ENCODE measurements at places on chromosomes 1 and 21.

DNA sequence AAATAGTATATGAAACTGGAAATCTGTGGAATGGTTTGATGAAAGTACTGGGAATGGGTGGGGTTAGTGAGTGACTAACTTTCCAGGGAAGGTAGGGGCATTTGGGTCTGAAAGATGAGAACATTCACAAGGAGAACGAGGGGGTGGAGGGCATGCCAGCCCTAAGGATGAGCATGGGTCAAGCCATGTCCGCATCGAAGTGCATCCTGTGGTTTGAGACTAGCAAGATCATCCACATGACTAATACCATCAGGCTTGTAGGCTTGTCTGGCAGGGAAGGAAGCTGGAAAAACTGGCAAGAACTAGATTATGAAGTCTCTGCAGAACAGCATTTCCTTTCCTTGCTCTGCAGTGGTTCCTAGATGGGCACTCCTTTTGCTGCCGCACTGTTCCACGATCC lies 70.4 kb upstream of the UBE2U start:
- DNase-seq, result no peak

DNA sequence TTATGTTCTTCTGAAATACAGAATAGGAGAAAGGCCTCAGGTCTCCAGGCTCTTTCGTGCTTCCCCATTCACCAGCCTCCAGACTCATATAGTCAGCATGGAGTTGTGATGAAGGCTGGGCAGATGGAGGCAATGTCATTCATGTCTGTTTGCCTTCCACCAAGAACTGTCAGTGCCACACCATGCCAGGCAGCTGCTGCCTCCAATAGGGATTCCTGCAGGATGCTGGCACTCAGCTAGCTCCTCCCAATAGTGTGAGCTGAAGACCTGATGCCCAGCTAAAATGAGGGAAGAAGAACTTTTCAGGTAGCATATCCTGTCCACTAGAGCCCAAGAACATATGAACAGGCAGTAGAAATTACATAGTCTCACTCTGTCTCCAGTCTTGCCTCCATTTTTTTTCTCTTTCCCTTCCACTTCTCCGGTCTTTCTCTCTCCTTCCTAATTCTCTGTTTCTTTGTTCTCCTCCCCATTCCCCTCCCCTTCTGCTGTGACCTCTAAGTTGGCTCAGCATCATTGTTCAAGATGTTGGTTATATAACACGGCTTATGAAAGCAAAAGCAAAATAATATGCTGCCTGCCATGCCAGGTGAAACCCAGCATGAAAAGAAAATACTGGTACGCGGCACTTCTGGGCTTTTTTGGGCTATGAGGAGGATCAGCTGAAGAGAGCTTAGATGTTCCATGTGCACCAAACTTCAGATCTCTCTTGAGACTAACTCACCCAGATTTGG lies 17.3 kb downstream of the GLUL start:
- DNase-seq, result no peak

DNA sequence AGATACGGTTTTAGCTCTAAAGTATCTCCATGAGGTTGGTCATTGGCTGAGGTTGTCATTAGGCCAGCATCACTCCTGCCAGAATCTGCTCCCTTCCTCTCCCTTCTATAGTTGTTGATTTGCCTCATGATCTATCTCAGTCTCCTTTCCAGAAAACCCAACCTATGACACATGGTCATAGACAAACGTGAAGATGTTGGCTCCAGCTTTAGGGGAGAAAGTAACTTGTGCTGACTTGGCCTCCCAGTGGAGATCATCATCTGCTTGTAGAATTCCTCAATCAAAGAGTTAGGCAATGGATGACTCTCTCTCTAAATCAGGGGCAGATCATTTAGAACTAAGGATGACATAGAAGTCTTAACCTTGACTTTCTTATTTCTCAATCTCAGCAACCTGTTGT lies 894.4 kb downstream of the TTLL7 start:
- no peak for DNase-seq

DNA sequence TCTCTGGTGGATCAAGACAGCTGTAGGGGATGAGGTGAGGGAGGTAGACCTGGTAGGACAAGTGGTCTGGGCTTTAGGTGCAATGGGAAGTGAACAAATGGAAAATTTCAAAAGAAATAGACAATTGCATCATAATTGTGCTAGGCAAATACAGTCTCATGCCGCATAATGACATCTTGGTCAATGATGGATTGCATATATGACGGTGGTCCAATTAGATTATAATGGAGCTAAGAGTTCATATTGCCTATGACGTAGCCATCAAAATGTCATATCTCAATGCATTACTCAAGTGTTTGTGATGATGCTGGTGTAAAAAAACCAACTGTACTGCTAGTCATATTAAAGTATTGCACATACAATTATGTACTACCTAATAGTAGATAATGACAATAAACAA lies 19.0 kb downstream of the KCNK2 start:
- DNase-seq, result no peak

DNA sequence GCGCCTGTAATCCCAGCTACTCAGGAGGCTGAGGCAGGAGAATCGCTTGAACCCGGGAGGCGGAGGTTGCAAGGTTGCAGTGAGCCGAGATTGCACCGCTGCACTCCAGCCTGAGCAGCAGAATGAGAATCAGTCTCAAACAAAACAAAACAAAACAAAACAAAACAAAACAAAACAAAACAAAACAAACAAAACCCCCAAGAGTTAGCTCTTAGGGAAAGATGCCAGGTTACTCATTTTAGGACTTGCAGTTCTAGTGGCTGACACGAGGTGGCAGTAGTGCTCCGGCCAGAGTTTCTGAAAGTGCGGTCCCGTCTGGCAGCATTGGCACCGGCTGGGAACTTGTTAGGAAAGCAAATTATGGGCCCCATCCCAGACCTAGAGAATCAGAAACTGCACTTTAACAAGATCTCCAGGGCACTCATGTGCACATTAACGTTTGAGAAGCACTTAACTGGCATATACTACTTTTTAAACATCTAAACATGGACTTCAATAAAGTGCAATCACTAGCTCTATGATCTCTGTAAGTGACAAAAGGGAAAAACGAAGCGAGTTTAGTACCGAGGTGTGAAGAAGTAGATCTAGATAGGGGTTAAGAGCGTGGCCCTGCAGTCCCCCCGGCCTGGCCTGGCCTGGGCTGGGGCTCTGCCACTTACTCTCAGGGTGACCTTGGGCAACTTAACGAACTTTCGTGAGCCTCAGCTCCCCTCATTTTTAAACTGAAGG lies 41.9 kb upstream of the TNFRSF1B start:
- DNase-seq, result peak; percentile 70

DNA sequence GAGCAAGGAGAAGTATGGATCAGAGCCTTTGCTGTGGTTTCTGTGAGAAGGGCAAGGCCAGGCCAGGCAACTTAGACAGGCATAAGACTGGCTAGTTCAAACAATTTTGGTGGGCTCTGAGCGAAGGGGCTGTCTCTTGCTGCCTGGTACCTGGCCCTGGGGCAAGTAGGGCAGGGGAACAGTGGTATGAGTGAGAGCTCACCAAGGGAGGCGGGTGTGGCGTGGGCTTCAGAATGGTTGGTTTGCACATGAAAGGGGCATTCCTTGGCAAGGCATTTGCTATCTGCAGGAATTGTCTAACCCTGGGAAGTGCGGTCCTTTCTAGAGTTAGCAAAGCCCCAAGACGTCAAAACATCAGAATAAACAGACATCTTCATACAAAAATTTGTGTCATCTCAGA lies 210.5 kb downstream of the CAMTA1 start:
- DNase-seq, result no peak

Data from stimulated activated CD8-positive, alpha-beta memory T cell treated with anti-CD3 and anti-CD28 coated beads, Interleukin-2, amount 100 ng/mL, for 1 hour (primary cell).